ENCODE measurements at places on chromosomes 1 and 21.

- DNase-seq: no peak
Measured at GRCh38 chr21:43814215-43815106, 25.1 kb downstream of the RRP1 start.

GRCh38 chr1:1307261-1307922 is 338 bp downstream of the ACAP3 start:
- DNase-seq: peak; percentile 63

GRCh38 chr1:232384171-232384883 is 245.6 kb downstream of the SIPA1L2 start:
- DNase-seq: no peak

- DNase-seq: no peak
Measured at GRCh38 chr1:28510273-28510969, 4.6 kb downstream of the RCC1 start.

GRCh38 chr1:206782448-206782847 is 10.2 kb upstream of the IL10 start:
- DNase-seq: no peak

- DNase-seq: no peak
Measured at GRCh38 chr1:28246427-28246832, 10.5 kb downstream of the ATP5IF1 start.

GRCh38 chr1:145982010-145982723 is 14.2 kb downstream of the TXNIP start:
- DNase-seq: no peak

Data from dorsolateral prefrontal cortex (tissue), 122 donors.